ENCODE measurements at places on chromosomes 6 and 20.

DNA sequence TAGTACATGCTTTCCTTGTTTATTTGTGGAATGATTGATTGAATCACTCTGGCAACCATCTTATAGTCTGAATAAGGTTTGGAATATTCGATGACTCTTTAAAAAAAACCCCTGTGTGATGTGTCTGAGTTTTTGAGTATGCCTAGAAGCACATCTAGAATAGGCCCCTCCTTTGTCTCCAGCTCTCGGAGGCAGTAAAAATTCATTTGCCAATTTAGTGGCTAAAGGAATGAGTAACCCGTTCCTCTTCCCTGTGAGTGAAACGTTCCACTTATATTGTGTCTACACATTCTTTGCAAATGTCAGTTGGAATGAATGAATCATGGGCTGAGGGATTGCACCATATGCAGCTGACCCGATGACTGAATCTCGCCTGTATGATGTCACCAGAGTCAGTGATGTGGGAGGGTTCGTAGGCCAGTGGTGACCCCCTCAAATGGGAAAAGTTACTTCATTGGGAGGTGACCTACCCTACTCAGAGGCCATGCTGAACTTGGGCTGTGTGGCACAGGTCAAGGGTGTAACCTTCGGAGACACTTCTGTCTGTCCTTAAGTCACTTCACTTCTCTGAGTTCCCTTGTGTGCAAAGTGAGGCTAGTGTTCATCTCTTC is 21.6 kb downstream of the MOCS3 start:
- DNase-seq, result peak; percentile 61

- DNase-seq, result no peak
These were observed 744 bp downstream of the VSX1 start for GRCh38 chr20:25081065-25081729.

GRCh38 chr6:150243620-150244314 is 100.9 kb downstream of the PPP1R14C start:
- DNase-seq, result no peak

DNA sequence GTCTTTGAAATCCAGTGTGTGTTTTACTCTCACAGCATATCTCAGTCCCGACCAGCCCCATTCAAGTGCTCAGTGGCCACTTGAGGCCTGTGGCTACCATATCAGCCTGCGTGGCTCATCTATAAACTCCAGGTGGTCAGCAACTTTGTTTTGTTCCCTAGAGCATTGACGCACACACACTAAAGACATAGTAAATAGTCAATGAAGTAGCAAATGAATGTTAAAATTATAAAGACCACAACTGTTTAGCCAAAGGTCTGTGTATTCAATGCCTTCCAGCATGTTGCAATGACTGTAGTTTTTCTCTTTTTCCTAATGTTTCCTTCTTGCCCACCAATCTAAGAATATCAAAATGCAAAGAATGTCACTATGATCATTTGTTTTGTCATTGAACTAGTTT is 238.2 kb upstream of the ZNF217 start:
- DNase-seq, result no peak

GRCh38 chr20:59087829-59088433 is 45.3 kb upstream of the PRELID3B start:
- DNase-seq, result peak; percentile 37

GRCh38 chr6:53376661-53377226 is 28.0 kb upstream of the ELOVL5 start:
- DNase-seq, result no peak

DNA sequence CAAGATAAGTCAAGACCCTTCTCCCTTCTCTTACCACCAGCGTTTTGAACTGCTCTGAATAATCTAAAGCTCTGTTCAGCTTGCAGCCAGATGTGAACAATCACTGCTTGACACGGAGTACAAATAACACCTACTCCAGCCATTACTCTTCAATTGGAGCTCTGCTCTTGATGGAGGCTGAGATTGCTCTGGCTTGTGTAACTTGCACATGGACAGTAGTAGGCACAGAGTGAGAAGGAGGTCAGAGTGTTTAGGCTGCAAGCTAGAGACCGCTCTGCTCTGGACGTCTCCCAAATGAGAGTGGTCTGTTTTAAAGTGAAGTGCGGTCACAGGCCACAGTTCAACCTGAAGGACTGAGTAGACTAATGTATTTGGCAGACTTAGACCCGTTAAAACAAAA is 158.3 kb downstream of the HDGFL1 start:
- no peak for DNase-seq

- no peak for DNase-seq
These were observed 292.4 kb downstream of the THBS2 start for GRCh38 chr6:168961264-168961656.

GRCh38 chr6:131250122-131250521 is 114.9 kb downstream of the AKAP7 start:
- DNase-seq, result no peak

Measured in GOT3 (cell line).